ENCODE measurements at places on chromosomes 2 and 18.

GRCh38 chr18:77055429-77056300 is 76.9 kb downstream of the MBP start:
- DNase-seq = no peak

GRCh38 chr18:11989966-11990380 is 8.7 kb downstream of the IMPA2 start:
- DNase-seq = no peak

DNA sequence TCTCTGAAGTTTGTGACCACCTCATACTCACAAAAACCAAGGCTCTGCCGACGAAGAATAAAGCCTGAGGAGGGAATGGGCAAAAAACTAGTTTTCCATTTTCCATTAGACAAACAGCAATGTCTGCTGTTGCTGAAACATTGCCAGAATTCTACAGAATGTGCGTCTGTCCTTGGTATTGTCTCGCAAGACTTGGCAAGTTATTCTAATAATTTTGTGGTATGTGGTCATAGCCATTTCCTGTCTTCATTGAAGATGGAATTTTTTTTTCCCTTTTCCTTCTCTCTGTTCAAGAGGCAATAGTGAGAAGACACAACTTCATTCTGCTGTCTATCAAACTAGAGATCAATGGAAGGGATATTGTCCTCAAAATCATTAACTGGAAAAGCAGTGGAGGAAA is 296.1 kb downstream of the RND3 start:
- DNase-seq = peak; percentile 97

GRCh38 chr2:21372654-21373053 is 248.9 kb downstream of the TDRD15 start:
- DNase-seq = no peak

DNA sequence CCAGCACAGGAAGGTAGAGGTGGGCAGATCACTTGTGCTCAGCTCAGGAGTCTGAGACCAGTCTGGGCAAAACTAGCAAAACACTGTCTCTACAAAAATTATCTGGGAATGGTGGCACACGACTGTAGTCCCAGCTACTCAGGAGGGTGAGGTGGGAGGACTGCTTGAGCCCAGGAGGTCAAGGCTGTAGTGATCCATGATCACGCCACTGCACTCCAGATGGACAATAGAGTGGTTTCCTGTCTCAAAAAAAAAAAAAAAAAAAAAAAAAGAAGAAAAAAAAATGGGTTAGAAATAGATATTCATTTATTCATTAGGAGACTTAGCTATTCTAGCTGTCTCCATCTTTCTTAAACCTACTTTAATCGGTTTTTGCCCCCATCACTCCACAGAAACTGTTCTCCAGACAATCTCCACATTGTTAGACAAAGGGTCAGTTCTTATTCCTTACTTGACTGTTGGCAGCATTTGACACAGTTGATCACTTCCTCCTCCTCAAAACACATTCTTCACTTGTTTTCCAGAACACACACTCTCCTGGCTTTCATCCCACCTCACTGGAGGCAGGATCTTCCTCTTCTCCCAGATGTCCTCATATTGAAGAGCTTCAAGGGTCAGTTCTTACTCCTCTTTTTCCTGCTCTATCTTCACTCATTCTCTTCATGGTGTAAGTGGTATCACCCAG is 103.1 kb downstream of the DTNB start:
- peak; percentile 76 for DNase-seq

DNA sequence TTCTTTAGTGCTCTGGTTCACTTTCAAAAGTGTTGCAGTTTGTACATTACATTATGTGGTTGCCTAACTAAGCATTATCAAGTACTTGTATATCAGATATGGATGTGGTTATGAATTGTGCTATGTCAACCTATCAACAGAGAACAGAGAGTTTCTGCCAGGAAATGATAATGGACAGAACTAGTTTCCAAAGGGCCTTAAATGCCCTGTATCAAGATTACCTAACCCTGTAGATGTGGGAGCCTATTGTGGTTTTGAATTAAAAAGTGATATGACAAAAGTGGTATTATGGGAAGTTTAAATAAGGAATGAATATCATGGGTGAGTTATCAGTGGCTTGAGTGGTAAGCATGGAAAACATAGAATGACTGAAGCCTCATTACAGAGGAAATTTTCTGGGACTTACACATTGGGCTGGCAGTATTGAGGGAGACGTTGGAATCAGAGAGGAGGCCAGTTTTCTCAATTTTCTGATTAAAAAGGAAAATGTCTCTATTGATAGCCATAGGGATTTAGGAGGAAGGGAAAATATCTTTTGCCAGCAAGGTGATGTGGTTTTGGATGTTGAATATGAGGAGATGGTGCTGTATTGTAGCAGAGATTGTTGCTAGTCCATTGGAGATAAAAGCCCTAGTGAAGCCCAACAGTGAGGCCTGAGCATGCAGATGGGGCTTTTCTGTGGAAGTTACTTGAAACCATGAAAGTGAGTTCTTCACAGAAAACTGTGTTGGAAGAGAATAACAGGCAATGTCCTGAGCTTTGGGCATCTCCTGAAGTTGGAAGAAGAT is 140.7 kb downstream of the TTC27 start:
- DNase-seq = peak; percentile 60

DNA sequence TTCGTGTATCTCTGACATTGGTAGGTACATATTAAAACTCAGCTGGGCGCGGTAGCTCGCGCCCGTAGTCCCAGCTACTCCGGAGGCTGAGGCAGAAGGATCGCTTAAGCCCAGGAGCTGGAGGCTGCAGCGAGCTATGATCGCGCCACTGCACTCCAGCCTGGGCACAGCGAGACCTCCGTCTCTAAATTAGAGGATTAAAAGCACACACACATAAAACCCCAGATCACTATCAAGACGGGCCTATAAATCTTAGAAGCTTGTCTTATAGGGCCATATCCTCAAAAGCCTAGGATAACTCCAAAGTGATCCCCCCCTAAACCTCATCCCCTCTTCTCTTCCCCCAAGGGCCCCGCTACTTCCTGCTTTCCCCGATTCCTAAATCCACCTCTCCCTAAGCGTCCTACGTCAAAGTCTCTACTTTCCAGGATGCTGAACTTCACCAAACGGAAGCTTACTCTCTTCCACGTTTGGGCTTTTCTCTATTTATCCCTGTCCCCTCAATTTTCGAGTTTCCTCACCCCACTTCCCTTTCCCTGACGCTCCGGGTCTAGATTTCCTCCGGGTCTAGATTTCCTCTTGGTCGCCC is 707 bp downstream of the KRCC1 start:
- peak; percentile 48 for DNase-seq

DNA sequence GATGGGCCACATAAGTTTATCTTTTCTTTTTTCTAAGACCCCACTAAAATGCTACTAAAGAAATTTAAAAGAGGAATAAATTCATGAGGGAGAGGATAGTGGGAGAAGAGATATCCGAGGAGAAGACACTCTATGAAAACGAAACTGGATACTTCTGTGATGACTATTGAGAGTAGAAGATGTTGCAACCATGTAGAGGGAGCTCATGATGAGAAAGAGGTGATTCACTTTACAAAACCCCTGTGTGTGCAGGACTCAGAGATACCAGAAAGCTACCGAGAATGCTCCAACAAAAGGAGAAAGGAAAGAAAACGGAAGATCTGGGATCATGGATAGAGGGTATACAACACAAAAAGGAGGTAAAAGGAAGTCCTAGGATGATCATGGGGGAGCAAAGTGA is 34.9 kb downstream of the SLC38A11 start:
- DNase-seq = peak; percentile 89

Data from fibroblast of pulmonary artery (primary cell).